ENCODE measurements at places on chromosomes 5 and 9.

- no peak for DNase-seq
Measured at GRCh38 chr9:21616082-21616778, 134.1 kb upstream of the IFNE start.

- DNase-seq, result no peak
Measured at GRCh38 chr9:129919841-129920240, 84.6 kb downstream of the USP20 start.

DNA sequence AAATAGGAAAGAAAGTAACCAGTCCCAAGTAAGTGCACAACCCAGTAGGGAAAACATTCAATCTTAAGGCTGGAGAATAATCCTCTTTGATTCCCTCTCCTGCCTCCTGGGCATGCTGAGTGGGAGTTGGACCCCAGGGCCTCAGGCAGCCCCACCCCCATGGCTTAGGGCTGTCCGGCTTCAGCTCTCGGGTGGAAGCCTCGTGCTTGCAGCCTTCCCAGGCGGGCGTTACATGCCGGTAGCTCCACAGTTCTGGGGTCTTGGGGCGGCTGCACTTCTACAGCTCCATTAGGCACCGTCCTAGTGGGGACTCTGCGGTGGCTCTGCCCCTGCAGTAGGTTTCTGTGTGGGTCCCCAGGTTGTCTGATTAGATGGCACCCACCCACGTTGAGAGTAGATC is 10.1 kb downstream of the GLIPR2 start:
- no peak for DNase-seq

GRCh38 chr9:124285903-124286291 is 28.1 kb downstream of the NEK6 start:
- DNase-seq, result peak; percentile 14

DNA sequence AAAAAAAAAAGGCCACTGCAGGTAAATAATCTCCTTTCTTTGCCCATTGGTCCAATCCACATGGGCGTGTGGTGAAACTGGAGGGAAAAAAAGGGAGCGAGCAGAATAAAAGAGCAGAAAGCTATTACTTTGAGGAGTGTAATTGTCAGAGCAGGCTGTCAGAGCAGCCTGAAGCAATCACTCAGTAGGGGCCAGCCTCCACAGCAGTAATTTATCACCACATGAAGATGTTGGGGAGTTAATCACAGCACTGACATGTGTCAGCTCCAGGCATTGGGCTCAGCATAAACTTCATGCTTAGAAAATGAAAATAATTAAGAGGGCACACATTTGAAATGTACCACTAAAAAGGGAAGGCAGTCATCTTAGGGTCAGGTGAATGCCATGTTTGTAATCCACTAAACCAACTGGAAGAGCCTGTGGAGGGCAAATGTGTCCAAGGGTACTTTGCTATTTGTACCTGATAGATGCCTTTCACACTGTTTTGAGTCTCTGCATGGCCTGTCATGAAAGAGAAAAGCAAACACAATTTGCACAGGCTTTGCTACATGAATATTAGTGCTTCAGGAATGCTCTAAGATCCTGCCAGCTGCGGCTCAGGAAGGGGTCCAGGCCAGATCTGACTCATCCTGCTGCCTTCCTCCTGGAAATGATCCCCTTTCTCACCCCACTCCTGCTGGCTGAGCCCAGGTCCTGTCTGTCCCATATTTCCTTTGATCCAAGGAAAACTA is 2.9 kb upstream of the PTGER4 start:
- DNase-seq, result no peak
